Activated gamma-delta T cell treated with anti-CD3 and anti-CD28 coated beads, Interleukin-2, amount 50 U/mL, for 16 hours (primary cell): ENCODE measurements at places on chromosomes 13 and 19.

- DNase-seq: no peak
These were observed 78.4 kb downstream of the TEX29 start for GRCh38 chr13:111398715-111399299.

DNA sequence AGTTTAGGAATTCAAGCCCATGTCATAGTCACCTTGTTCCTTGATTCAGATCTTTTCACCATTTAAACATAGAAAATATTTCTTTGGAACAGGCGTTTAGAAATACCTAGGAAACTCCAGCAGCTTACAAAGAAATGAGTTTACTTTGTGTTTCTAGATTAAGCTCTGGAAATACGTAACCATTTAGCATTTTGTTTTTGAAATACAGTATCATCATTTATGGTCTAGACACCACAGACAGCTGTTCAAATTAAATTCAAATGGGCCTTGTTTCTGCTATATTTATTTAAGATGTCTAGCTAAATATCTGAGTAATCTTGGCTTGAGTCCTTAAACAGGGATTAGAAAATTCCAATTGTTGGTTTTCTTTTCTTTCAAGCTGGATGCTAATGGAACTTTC, 228.5 kb downstream of the NDFIP2 start:
- DNase-seq: no peak

DNA sequence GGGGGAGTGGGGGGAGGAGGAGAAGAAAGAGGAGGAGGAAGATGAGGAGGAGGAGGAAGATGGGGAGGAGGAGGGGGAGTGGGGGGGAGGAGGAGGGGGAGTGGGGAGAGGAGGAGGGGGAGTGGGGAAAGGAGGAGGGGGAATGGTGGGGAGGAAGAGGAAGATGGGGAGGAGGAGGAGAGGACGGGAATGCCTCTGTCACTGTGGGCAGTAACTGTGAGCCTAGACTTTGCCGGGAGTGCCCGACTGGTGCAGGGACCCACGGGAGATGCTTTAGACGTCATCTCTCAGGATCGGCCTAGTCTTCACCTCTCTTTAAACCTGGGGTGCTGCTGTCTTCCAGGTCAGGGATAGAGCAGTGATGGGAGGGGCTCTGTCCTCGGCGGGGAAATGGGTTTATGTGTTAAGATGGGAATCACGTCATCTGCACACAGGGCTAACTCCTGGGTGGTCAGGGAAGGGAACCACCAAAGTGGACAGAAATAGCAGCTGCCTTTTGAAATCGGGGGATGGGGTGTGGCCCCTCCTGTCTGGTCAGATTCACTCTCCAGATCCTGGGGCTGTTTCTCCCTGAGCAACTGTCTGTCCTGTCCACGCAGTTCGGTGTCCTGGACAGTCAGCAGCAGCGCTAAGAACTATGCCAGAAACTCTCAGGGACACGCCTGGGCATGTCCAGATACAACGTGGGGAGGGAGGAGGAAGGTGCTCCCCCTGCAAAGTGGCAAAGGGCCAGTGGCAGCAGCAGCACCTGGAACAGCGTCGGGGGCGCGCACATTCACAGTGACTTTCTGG, 26.9 kb downstream of the GAS6 start:
- no peak for DNase-seq

DNA sequence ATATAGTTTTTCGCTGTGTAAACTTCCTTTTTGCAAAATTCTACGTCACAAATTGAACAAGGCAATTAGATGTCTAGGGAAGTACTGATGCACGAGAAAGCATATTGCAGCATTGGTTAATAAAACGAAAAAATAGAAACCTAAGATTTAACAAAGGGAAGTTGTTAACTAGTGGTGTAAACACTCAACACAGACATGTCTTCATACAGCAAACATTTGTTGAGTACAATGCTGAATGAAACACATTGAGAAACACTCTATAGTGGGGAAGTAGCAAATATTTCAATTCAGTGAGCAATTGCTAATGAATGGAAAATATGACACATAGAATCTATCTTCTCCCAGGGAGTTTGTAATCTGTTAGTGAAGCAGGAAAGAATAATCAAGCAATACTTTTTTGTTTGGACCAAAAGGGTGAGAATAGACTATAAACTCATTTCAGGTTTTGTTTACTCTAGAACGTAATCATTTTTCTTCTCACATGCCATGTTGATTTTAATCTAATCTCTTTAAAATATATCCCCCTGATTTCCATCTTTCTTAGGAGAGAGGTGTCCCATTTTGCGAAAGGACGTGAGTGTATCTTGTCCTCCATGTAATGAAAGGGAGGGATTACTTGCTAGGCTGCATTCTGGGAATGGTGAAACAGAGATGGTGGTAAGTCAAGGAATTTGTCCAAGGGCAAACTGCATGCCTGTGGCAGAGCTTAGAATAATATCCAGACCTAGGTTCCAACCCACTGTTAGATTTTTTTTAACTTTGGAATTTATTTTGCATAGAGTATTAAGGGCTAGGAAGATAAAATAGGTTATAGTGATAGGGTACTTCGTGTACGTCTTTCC, 1.7 kb upstream of the ANKRD10 start:
- no peak for DNase-seq
